DMS53 (cell line): ENCODE measurements at places on chromosomes 7 and 10.

DNA sequence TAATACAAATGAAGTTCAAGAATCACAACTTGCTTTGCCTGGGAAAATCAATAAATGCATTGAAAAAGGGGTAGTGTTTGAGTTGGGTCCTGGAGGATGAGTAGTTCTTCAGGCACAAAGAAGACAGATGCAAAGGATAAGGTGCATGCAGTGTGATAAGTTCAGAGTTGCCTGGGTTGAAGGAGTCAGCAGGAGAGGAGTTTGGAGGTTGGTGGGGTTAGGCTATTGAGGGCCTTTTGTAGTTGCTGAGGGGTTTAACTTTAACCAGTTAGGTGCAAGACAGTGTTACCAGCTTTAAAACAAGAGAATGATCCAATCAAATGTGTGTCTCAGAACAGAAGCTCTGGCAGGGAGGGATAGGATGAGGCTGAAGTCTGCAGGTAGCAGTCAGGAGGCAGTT lies 44.3 kb upstream of the GLCCI1 start:
- no peak for DNase-seq

DNA sequence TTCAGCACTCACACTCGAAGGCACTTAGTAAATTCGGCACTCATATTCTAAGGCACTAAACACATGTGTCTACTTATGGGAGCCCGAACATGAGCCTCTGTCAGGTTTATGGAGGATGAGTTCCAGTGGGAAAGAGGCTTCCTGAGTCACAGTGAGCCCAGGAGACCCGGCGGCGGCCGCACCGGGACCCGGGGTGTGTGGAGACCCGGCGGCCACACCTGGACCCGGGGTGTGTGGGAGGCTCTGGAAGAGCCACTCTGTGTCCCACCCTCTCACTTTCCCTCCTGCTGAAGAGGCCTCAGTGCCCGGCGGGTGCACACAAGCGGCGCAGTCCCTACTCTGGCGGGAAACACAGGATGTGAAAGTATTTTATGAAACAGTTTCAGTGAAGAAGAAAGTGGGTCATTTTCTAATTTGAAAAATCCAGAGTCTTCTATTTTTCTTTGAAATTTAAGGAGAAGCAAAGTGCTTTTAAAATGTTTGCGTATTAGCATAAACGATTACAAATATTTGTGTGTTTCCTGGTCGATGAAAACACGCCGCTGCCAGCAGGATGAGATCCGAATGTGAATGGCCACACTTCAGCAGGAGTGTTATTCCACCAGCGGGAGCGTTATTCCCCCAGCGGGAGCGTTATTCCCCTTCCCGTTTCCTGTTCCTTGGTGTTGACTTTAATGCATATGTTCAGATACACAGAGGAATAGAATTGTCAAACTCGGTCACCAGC lies 625.1 kb downstream of the DNAJB6 start:
- DNase-seq: peak; percentile 84

GRCh38 chr7:132333301-132333700 lies 243.0 kb downstream of the PLXNA4 start:
- no peak for DNase-seq

- DNase-seq: no peak
These were observed 27.4 kb upstream of the DIP2C start for GRCh38 chr10:716821-717220.

- DNase-seq: no peak
These were observed 25.4 kb upstream of the GPAM start for GRCh38 chr10:112208997-112209396.

DNA sequence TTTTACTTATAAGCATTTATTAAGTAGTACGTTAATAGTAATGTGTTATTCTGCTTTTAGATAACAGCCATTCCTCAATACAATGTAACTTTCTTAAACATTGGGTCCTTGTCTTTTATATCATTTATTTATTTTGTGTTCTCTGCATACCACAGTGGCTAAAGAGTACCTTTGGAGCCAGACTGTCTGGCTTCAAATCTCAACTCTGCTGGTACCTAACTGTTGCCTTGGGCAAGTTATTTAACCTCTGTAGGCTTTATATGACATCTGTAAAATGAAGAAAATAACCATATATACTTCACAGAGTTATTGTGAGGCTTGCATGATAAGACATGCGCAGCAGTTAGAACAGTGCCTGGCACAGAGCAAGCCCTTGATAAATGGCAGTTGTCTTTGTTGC lies 397.6 kb downstream of the MDFIC start:
- no peak for DNase-seq

- peak; percentile 48 for DNase-seq
These were observed 29.7 kb upstream of the TAS2R16 start for GRCh38 chr7:123024989-123025758.

DNA sequence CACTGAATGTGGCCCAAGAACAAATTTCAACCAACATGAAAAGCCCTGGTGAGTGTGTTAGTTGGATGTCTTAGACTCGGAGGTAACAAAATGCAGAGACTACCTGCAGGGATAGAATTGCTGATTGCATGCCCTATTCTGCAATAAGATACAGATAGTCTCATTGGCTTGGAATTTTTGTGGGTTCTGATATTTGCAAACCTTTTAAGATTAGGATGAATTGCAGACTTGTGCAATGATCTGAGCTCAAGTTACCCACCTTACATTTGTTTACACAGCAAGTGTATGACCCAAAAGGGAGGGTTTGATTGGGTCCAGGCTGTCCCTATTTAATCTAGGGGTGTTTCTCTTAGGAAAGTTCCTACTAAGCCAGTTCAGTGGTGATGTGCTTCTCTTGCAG lies 45.4 kb downstream of the GPR37 start:
- DNase-seq: peak; percentile 19

DNA sequence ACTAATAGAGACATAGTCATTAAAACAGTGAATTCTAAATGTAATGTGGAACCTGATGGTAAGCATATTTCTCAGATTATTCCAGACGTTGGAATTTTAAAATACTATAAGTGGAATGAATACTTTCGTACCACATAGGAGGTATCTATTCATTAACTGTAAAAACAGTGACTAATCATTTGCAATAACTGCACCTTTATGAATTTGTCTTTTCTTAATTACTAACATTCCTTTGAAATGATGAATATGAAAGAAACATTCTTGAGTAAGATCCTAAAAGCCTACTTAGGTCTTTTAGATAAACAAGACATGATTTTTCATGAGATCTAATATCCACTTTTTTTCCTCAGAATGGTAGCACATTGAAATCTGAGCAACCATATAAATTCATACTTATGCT lies 549.0 kb upstream of the LRRN3 start:
- no peak for DNase-seq

GRCh38 chr7:150964593-150965111 lies 13.5 kb downstream of the KCNH2 start:
- no peak for DNase-seq

- DNase-seq: no peak
These were observed 150.9 kb upstream of the MEOX2 start for GRCh38 chr7:15837306-15837950.

GRCh38 chr7:41058986-41059741 lies 643.7 kb downstream of the INHBA start:
- peak; percentile 92 for DNase-seq

- no peak for DNase-seq
These were observed 50.9 kb upstream of the SGMS1 start for GRCh38 chr10:50674469-50675254.

DNA sequence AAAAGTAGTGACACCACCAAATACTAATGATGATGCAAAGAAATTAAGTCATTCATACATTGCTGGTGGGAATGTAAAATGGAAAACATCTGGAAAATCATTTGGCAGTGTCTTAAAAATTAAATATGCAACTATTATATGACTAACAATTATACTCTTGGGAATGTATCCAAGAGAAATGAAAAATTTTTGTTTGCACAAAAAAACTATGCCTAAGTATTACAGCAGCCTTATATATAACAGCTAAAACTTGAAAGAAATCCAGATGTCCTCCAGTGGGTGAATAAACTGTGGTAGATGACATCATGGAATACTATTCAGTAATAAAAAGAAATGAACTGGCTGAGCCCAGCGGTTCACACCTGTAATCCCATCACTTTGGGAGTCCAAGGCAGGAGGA lies 132.0 kb downstream of the NEBL start:
- no peak for DNase-seq

- DNase-seq: peak; percentile 90
These were observed 82.4 kb downstream of the PHYHIPL start for GRCh38 chr10:59258890-59259289.

DNA sequence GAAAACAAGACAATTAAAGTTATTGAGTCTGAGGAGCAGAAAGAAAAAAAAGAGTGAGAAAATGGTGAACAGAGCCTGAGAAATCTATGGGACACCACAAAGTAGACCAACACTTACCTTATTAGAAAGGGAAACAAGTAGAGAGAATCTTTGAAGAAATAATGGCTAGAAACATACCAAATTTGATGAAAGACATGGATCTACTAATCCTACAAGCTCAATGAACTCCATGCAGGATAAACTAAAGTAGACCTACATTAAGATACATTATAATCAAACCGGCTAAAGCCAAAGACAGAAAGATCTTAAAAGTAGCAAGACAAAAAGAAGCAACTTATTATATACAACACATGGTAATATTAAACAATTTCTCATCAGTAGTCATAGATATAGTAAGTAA lies 782.3 kb upstream of the GHITM start:
- no peak for DNase-seq
